ENCODE measurements at places on chromosomes 12 and 14.

DNA sequence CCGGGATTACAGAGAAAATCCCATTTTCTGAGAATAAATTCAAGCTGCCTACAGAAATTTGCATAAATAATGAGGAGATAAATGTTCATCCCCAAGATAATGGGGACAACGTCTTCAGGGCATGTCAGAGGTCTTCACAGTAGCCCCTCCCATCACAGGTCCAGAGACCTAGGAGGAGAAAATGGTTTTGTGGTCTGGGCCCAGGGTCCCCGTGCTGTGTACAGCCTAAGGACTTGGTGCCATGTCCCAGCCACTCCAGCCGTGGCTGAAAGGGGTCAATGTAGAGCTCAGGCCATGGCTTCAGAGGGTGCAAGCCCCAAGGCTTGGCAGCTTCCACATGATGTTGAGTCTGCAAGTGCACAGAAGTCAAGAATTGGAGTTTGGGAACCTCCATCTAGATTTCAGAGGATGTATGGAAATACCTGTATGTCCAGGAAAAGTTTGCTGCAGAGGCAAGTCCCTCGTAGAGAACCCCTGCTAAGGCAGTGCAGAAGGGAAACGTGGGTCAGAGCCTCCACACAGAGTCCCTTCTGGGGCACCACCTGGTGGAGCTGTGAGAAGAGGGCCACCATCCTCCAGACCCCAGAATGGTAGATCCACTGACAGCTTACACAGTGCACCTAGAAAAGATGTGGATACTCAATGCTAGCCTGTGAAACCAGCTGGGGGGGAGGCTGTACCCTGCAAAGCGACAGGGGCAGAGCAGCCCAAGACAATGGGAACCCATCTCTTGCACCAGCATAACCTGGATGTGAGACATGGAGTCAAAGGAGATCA is 176.3 kb downstream of the RASSF9 start:
- DNase-seq: no peak

- DNase-seq: no peak
These were observed 26.7 kb downstream of the FGF6 start for GRCh38 chr12:4418913-4419312.

DNA sequence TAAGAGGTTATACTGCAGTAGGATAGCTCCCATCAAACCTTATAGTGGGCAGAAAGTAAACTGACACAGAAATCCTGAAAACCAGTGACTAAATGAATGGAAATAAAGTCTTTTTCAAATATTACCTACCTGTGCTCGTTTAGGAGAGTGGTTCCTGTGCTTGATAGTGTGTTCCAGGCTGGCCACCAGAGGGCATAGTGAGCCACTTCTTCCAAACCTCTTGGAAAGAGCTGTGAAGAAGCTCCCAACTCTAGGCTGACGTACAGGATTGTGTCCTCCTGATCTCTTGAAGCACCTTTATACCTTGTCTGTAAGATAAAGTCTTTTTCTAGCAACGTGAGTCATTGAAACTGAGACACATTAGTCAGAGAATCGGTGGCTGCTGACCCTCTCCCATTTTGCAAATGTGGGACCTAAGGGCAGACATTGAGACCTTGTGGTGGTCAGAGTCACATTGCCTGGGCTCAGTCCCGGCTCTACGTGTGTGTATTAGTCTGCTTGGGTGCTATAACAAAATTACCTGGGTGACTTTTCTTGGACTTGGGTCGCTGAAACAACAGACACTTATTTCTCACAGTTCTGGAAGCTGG is 17.6 kb downstream of the TDP1 start:
- peak; percentile 69 for DNase-seq

- DNase-seq: no peak
These were observed 126.3 kb upstream of the RTL1 start for GRCh38 chr14:101029668-101030290.

DNA sequence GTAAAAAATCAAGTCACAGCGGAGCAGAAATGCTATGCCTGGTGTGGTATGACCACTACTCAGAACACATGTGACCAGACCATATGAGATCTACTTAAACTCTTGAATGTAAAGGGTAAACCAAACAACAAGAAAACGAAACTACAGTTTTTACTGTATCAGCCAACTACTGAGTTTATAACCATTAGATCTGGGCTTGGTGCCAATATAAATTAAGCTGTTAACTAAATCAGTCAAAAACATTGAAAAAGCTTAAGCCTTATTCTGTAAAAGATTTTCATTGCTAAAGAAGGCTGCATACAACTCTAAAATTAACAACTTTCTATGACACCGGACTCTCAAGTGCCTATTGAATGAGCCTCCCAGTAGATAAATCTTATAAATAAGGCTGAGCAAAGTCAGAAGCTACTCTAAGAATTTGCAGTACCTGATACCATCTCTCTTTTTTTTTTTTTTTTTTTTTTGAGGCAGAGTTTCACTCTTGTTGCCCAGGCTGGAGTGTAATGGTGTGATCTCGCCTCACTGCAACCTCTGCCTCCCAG is 35.4 kb downstream of the SPTLC2 start:
- DNase-seq: no peak

- DNase-seq: no peak
These were observed 3.7 kb downstream of the ASB2 start for GRCh38 chr14:93972618-93973205.

- no peak for DNase-seq
These were observed 29.1 kb downstream of the CHST11 start for GRCh38 chr12:104485651-104486362.

GRCh38 chr12:54417712-54418440 is 1.2 kb downstream of the ITGA5 start:
- DNase-seq: no peak

DNA sequence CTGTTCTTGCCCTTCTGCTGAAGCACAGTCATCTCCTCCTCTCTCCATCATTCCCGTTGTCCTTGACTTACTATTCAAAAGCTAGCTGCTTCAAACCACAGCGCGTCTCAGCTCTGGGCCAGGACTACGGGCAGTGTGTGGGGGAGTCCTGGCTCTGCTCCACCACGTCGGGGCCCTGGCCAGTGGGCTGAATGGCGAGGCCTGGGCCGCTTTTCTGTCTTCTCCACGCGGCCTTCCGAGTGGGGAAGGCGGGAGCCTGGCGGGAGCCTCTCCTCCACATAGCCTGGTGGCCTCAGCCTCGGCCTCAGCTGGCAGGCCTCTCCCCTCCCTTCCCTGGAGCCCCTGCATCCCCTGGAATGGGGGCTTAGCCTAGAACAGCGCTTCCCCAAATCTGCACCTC is 16.5 kb downstream of the ANKRD9 start:
- no peak for DNase-seq

DNA sequence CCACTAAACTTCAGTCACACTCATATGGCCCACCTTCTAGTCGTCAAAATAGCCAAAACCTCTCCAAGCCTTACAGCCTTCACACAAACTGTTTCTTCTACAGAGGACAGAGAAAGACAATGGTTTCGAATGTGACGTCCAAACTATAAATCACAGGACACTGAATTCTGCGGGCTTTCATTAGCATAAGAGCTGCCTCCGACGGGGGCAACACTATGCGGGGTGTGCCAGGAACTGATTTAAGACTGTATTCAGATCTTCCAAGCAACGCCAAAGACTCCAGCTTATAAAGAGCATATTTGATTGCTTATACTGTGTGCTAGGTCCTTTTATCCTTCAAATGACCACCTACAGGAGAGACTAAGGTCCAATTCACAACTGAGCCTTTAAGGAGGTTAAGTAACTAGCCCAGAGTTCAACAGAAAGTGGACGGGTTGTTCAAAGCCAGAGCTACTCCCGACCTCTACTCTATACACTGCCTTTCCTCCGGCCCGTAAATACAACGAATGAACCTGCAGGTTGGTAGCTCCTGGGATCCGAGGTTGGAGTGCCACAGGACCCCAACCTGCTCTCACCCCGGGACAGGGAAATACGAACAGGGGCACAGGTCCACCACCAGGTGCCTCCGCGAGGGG is 575 bp downstream of the L2HGDH start:
- DNase-seq: peak; percentile 87

GRCh38 chr12:4031703-4032291 is 158.6 kb upstream of the PARP11 start:
- peak; percentile 19 for DNase-seq

DNA sequence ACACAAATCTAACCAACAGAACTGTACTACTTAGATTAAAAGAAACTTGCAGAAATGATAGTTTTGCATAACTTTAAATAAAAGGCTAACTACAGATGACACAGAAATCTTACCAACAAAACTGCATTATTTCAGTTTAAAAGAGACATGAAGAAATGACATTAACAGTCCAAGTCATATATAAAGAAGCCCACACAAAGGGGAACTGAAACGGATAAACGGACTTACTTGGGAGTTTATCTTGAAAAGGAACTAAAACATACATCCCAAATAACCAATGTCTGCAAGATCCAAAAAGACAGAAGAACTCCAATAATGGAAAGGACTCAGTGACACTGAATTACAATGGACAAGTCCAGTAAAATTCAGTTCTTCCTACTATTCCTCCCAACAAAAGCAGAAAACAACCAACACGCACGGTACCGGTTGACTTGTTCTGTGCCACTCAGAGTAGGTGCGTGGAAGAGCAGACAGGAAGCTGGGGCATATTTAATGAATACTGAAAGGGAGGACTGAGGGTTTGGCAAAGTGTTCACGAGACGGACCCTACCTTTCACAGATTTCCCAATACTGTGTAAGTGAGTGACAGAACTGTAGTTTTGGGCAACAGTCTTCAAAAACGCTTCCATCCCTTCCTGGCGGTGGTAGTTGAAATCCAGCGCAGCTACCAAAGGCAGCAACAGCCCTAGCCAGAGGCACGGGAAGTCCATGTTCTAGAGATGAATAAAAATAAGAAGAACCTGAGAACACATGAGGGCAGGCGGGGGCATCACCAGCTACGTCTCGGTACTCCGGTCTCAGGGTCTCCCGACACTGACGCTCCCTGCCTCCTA is 627 bp downstream of the CPM start:
- no peak for DNase-seq

- no peak for DNase-seq
These were observed 9.5 kb downstream of the PHETA1 start for GRCh38 chr12:111359231-111359913.

- DNase-seq: no peak
These were observed 52.4 kb upstream of the AP4S1 start for GRCh38 chr14:30972882-30973582.

GRCh38 chr14:27190296-27190695 is 592.5 kb upstream of the NOVA1 start:
- no peak for DNase-seq

GRCh38 chr12:52703424-52703823 is at the start of gene KRT77:
Gene KRT77, minus strand, starts transcription at chr12:52703524. Its CDS starts 90 bp downstream, at chr12:52703434.
- DNase-seq: no peak

- no peak for DNase-seq
These were observed 224.2 kb upstream of the PWP1 start for GRCh38 chr12:107461222-107461975.

DNA sequence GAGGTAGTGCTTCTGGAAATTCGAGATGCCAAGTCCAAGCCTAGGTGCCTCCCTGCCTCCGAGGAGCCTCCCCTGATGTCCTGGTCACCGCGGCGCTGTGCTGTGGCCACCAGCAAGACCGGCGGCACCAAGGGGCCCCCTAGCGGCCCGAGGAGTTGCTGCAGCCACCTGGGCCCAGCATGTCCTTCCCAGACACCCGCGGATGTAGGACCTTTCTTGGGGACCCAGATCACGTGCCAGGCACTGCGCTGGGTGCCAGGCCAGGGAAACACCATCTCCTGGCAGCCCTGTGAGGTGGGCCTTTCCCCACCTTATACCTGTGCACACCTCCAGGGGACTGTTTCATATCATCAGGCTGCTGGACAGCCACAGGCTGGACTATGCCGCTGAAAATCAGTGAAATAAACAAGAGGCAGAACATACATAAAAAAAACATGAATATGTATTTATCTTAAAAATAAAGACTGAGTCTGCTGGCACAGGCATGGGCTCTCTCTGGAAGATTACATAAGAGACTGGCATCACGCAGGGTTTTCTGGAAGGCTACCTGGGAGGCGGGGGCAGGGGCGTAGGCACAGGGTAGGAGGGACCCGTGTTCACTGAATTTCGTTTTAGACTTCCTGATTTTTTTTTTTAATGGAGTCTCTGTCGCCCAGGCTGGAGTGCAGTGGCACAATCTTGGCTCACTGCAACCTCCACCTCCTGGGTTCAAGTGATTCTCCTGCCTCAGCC is 15.9 kb upstream of the HHIPL1 start:
- DNase-seq: peak; percentile 88

DNA sequence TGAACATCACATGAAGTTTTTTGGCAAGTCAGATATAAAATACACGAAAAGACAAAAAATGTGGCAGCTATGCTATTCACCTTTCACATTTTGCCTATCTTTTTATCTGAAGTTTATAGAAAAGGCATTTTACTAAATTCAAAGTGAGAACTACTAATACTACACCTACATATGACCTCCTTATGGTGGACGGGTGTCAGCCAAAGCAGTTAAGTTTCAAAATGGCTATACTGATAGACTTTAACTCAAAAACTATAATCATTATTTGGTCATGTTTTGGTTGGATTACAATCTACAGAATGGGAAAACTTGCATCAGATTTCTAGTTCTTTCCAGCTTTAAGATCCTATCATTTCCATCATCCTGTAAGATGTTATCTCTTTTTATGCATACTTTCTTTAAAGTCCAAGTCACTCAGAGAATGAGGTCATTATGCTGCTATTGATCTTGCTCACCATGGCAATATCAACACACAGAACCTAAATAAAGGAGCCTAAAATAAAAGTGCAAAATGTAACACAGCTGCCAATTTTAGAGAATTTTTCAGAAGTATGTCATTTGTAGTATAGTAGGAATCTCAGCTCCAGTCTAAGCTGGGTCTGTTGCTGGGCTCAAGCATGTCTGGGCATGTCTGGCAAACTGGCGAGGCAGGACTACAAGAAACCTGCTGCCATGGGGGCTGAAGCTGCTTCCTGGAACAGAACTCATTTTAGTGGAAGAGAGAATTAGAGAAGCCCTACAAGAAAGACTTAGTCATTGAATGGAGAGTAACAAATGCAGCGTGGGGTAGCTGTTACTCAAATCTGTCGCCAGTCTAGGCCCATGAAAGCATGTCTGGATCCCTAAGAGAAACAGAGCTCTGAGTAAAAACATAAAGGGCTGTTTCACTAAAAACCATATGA is 7.6 kb upstream of the AEBP2 start:
- DNase-seq: peak; percentile 39

Data from Calu3 (cell line).